ENCODE measurements at places on chromosomes 5 and 9. TPM values are rescaled to one million over a fixed set of nuclear protein-coding genes. Genes with fewer than 3 reads are reported as not detected.

The TAF1L gene
- total RNA-seq: not detected

The ORM2 gene
- not detected for total RNA-seq

The DDX4 gene
- total RNA-seq: not detected

The NME5 gene
- total RNA-seq: not detected

The GALNT10 gene
- total RNA-seq: 84.6 TPM

The PITX1 gene
- total RNA-seq: 29.7 TPM

The PTGS1 gene
- total RNA-seq: 2.1 TPM

The FAM200C gene
- total RNA-seq: 2.2 TPM

The BTNL9 gene
- 1.2 TPM for total RNA-seq

The SPINK4 gene
- total RNA-seq: not detected

The OR2S2 gene
- not detected for total RNA-seq

The ANKRD20A1 gene
- 1.8 TPM for total RNA-seq

The SUSD3 gene
- total RNA-seq: 0.65 TPM

The STK10 gene
- total RNA-seq: 20.6 TPM

The LRRC19 gene
- not detected for total RNA-seq

The OR2Y1 gene
- total RNA-seq: not detected

The RLN1 gene
- total RNA-seq: not detected

The CTSV gene
- total RNA-seq: 13.6 TPM

The ARHGEF37 gene
- 1.9 TPM for total RNA-seq

The ACTL7B gene
- not detected for total RNA-seq

The TAL2 gene
- total RNA-seq: 0.41 TPM

The ELAVL2 gene
- not detected for total RNA-seq

The PCDHB8 gene
- total RNA-seq: 0.19 TPM

The SH2D3C gene
- 0.15 TPM for total RNA-seq

The ACOT12 gene
- not detected for total RNA-seq

The PDZD2 gene
- total RNA-seq: 0.21 TPM

The OTP gene
- total RNA-seq: 0.05 TPM

The RLN2 gene
- total RNA-seq: 0.52 TPM

The ZFP62 gene
- 9.5 TPM for total RNA-seq

The POC5 gene
- total RNA-seq: 9.7 TPM

The NTRK2 gene
- not detected for total RNA-seq

The SLC28A3 gene
- 0.03 TPM for total RNA-seq

The TUSC1 gene
- total RNA-seq: 6.6 TPM

The ANP32B gene
- 316 TPM for total RNA-seq

The HAND1 gene
- 0.25 TPM for total RNA-seq

The AMBP gene
- 7.5 TPM for total RNA-seq

The SPDL1 gene
- total RNA-seq: 55.8 TPM

The C5orf58 gene
- total RNA-seq: not detected

The ADRB2 gene
- total RNA-seq: 0.92 TPM

The TIMD4 gene
- total RNA-seq: 1.6 TPM

The SLC6A18 gene
- total RNA-seq: not detected

The CCDC180 gene
- total RNA-seq: 0.36 TPM

The LCN9 gene
- total RNA-seq: not detected

The DELE1 gene
- total RNA-seq: 55.8 TPM

The TRIM7 gene
- total RNA-seq: 40.3 TPM

The EMB gene
- 6.4 TPM for total RNA-seq

The C9 gene
- total RNA-seq: not detected

The POU5F2 gene
- total RNA-seq: not detected

The FBLL1 gene
- 0.08 TPM for total RNA-seq

The WDR38 gene
- 0.12 TPM for total RNA-seq

The PCDHB10 gene
- not detected for total RNA-seq

The CCNJL gene
- 10.0 TPM for total RNA-seq

The PSD2 gene
- total RNA-seq: not detected

The GFI1B gene
- 0.17 TPM for total RNA-seq

The CEL gene
- 0.68 TPM for total RNA-seq

The COL27A1 gene
- 9.4 TPM for total RNA-seq

The KCNMB1 gene
- total RNA-seq: not detected
